ENCODE measurements at places on chromosomes 4 and X.

GRCh38 chr4:143858456-143858855 lies 46.9 kb downstream of the GYPE start:
- no peak for DNase-seq

DNA sequence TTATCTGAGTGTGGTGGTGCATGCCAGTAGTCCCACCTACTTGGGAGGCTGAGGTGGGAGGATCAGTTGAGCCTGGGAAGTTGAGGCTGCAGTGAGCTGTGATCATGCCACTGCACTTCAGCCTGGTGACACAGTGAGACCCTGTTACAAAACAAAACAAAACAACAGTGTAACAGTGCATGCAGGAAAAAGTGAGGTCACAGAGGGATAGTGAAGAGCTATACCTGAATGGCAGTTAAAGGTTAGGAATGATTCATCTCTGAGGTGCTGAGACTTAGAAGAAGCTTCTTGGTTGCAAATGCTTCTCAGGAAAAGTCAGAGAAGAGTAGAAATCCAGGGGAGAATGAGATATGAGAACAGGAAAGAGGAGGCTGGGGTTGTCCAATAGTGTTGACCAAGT lies 178.7 kb downstream of the FRAS1 start:
- DNase-seq, result no peak

DNA sequence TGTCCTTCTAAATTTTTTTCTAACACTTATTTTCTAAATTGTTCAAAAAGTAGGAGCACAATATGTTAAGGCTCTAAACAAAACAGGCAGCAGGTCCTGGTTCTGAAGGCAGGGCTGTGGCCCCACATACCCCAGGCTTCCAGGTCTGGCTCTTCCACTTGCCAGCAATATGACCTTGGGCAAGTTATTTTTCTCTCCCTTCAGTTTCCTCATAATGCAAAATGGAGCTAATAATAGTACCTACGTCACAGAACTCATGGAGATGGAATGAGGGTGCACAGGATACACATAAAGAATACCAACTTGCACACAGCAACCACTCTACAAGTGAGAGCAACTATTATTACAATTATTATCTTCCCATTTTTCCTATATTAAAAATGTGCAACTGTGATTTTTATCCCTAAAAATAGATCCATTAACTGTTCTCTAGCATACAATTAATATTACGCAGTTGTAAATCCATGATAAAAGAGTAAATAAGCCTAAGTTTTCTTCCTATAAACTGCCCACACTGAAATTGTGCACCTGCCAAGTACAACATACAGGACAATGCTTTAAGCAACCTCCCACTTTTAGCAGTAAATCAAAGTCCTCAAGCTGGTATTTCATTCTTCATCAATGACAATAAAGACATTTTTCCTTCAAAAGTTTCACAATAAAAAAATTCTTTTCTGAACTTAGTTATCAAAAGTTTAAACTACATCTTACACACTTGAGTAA lies 27.0 kb downstream of the OTUD4 start:
- no peak for DNase-seq

DNA sequence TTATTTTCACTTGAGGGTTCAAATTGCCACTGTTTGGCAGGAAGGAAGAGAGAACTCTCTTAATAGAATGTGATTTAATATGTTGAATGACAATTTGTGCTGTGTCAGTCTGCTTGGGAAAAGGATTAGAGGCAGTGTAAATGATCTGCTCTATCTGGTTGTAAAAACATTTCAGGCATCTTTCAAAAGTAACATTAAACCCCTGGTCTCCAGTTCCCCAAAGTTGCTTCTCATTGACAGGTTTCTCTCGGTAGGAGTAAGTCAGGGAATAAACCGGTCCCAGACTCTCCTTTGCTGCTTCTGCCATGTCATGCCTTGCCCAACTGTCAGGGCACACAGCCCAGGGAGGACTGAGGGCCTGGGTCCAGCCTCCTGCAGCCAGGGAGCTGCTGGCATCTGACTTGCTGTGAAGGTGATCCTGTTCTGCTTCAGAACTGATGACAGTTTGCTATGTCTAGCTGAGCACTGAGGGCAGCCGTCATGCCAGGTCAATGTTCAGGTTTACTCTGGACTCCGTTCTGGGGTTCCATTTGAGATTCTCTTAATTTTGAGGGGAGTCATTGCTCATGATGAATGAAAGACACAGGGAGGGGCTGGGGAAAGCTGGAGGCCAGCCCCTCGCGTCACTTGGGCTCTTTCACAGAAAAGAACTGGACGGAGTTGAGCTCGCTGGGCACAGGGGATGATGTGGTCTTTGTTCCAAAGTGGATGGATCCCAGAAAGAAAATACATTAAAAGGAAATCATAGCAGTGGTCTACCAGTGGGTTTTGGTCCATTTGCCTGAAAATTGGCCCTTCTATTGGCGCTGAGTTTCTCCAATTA lies 312.4 kb downstream of the ARHGAP10 start:
- no peak for DNase-seq

GRCh38 chr4:141548791-141549190 lies 87.6 kb upstream of the IL15 start:
- DNase-seq, result no peak

GRCh38 chrX:2967998-2968909 lies 38.1 kb upstream of the ARSH start:
- DNase-seq, result no peak

DNA sequence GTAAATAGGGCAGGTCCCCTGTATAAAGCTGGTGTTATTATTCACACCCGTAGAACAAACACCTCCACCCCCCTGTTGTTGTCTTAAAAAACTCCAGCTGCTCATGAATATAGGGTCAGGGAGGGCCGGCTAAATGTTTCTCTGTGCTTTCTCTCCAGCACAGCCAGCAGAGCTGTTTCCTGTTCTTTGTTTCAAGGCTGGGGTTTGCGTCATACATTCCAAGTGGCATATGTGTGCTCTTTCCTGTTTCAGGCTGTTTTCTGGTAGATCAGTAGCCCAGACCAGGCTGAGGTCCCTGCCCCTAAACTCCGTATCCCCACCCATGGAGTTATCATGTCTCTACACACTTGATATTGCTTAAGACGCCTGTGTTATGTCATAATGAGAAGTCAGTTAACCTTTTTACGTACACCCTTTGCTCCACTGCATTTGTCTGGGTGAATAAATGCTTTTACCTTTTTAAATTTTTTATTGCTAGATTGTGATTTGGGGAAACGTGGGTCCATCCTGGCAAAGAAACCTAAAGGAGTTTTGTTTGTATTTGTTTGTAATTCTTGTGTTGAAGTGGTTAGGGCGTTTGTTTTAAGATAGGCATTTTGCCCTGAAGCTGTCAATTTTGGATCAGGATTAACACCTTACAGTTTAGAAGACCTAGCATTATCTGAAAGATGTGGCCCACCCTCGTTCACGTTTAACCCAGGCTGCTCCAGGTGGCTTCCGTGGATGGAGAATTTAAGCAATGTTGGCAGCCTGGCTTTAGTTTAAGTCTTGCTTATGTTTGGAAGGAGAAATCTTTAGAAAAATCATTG lies 3.3 kb downstream of the KLF3 start:
- DNase-seq, result peak; percentile 91

DNA sequence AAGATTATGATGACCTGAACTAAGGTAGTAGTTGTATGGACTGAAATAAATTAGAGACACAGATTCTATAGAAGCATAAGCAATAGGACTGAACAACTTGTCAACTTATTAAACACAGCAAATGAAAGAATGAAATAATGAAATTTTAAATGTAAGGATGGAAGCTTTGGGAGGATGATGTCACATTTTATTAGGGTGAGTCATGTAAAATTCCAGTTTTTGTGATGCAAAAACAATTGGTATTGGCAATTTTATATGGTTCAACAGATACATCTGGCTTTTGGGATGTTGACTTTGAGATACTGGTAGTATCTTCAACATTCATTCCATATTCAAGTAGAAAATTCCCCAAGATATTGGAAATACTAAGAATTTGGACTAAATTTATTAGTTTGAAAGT lies 72.7 kb upstream of the IL15 start:
- no peak for DNase-seq

DNA sequence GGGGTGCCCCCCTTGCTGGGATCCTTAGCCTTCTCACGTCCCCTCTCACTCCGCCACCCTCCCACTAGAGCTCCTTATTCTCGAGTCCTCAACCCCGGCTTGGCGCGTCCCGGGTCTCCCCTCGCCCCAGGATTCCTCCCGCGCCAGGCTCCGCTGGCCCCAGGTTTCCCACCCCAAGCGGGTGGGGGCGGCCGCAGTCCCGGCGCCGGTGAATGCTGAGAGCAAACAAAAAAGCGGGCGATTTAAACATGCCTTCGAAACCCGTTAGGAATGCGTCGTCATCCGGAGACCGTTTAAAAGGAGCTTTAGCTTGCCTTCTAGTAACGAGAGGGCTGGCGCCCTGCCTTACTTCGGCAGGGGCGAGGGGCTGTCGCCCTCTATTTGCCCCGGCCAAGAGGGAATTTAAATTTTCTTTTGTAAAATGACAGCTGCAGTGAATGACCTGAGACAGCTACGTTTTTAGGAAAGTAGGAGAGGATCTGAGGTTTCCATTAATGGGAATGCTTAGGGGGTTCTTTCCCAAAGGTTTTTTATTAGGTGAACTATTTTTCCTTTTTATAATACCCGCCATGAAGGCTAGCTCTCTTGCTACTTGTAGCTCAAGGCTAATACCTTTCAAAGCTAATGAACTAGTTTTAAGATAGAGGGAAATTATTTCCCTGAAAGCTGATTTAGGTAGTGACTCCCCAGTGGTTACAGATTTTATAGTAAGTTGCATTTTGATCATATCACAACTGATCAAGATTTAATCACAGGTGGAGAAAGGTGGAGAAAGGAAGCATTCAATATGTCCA lies 3.1 kb downstream of the JADE1 start:
- no peak for DNase-seq

DNA sequence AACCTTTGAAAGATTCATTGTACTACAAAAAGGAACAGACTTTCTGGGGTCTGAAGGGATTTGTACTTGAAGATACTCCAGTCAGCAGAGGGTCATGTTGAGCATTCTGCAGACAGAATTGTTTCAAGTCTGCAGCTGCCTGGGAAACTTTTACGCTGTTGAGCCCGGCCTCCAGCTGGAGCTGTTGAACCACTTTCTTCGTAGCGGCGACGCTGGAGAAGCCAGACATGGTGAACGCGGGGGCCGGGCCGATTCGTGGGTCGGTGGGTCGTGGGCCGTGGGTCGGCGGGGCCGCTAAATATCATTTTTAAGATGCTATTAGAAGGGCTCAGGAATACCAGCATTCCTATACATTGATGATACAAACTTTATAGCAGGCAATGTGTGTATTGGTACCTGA lies 12.0 kb upstream of the RTL9 start:
- no peak for DNase-seq

DNA sequence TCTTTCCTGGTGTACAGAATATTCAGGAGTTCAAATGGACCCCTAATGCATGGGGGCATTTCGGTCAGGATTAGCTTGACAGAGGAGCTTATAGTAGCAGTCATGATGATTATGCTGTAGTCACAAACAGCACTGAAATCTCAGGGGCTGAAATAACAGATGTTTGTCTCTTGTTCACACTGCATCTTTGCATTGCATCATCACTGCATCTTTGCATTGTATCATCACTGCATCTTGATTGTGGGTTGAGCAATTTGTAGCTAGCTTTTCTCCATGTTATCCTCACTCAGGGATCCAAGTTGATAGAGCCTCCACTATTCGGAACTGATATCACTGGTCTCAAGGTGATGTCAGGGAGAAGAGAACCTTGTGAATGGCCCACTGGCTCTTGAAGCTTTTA lies 160.9 kb downstream of the GATB start:
- DNase-seq, result no peak

DNA sequence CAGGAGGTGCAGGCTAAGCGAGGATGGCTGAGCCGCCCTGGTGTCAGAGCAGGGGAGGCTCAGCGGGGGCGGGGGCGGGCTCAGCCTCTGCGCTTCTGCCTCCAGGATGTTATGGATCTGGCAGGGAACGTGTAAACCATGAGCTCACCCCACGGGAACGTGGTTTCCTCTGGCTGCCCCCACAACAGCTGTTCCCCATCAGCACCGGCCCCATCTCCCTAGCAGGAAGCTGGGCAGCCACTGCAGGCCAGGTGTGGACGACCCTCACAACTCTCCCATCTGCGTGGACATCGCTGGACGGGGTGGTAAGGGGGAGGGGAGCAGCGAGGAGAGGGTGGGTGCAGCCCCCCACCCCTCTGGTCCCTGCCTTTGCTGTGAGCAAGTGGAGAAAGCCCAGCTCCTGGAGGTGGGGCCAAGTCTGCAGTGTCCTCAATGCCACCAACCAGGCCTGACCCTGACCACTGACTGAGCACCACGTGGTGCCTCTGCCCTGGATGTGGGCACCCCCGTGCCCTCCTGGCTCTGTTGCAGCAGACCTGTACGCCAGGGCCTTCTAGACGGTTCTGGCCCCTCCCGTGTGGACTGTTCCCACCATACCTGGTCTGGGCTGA lies 28.1 kb upstream of the SPON2 start:
- DNase-seq, result no peak

DNA sequence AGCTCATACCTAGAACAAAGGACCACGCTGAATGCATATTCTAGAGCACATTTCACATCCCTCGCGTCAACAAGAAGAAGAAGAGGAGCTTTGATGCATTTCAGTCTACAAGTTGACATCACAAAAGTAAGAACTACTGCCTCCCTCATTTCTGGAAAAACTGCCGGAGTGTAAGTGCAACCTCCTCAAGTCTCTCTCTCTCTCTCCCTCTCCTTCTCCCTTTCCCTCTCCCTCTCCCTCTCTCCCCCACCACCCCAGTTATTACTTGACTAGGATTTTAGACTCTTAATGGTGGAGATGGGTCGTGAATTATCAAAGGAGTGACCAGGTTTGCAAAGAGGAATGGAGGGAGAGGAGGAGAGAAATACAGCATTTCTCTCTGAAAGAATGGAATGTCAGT lies 1.4 kb upstream of the IRS4 start:
- DNase-seq, result no peak

DNA sequence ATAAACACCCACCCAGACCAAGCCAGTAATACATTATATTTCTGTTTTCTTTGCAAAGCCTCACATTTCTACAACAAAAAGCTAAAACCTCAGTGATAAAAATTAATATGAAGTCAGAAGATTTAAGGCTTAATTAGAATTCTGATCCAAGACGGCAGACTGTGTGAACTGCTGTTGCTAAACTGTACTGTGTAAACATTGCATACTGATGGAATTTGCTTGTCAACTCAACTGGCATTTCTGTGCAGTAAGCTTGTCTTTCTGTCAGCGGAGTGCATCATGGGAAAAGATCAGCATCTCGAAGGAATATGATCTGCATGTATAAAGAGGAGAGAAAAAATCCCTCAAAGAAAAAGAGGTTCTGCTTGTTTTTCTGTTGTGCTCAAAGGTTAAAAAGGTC lies 69.4 kb upstream of the SPANXB1 start:
- DNase-seq, result no peak
